Osteoblast (primary cell): ENCODE measurements at places on chromosomes 6 and 20. TPM values are rescaled to one million over a fixed set of nuclear protein-coding genes. Genes with fewer than 3 reads are reported as not detected.

Gene FOXC1
- total RNA-seq = 39.4 and 41.0 TPM in 2 replicates

Gene BMP5
- 0.36 and 0.59 TPM in 2 replicates for total RNA-seq

GRCh38 chr6:160121981-160122380 is 366 bp downstream of the SLC22A1 start:
- H3K4me3 ChIP-seq = no peak overlapping the region
- DNase-seq = no peak
- no peaks in the 10 kb centered on the region for H3K27me3 ChIP-seq
- peaks cover 3% of the 10 kb centered on the region for H3K36me3 ChIP-seq
- no peaks in the 10 kb centered on the region for H3K4me1 ChIP-seq
- H3K27ac ChIP-seq = no peak overlapping the region

DNA sequence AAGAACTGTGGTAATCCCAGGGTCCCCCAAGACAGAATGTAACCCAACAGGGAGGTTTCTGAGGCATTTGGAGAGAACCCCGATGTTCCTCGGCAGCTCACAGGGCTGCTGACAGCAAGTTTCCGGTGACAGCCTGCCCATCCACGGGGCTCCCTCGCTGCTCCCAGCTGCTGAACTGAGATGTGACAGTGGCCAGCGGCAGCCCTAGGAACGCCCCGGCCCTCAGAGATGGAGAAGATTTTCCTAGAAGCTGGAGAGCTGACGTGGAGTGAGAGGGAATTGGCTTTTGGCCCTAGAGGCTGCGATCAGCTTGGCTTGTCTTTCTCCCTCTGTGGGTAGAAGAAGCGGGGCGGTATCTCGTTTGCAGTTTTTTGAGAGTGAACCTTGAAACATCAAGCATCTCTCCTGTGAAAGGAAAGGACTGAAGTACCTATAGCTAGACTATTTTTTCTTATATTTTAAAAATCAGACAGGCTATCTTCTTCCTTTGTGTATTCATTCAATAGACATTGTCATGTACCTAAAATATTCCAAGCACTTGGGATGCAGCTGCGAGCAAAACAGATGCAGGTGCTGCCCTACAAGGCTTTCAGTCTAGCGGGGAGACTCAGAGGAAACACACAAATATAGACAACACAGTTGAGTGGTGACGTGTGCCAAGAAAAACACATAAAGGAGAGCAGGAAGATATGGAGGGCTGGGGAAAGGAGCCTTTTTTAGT is 28.4 kb upstream of the NFATC2 start:
- no peak overlapping the region for H3K27ac ChIP-seq
- H3K36me3 ChIP-seq = no peaks in the 10 kb centered on the region
- peaks cover 18% of the 10 kb centered on the region for H3K4me1 ChIP-seq
- H3K4me3 ChIP-seq = peak overlapping the region; percentile 30

DNA sequence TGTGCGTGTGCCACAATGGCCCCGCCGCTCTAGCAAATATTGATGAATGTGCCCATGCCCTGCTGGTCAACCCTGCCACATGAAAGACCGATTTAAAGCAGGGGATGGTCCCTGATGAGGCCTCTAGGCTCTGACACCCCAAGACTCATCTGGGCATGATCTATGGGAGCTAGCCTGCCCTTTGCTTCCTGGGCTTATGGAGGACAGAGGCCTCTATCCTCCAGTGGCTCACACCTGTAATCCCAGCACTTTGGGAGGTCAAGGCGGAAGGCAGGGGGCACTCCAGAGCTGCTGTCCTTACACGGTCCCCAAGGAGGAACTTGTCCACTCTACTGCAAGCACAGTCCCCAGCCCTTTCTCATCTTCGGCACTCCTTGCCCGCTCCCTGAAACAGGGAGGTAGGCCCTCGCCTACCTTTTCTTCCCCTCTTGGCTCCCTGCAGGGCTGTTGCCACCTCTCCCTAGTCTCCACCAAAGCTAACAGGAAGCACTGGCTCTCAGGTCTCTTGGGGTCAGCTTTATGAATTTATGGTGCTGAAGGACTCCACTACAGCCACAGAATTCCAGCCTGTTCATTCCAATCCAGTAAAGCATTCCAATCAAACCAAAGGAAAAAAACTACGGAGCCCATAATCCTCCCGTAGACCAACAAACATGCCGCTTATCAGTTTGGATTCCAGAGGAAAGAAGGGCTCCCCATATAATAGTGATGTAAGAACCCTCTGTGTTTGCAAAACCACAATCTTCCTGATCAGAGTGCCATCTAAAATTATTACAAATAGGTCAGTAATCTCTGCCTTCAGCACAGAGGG is 48.7 kb upstream of the FOXQ1 start:
- H3K27me3 ChIP-seq = peaks cover 3% of the 10 kb centered on the region
- H3K4me3 ChIP-seq = no peak overlapping the region
- no peaks in the 10 kb centered on the region for H3K36me3 ChIP-seq
- no peak overlapping the region for H3K27ac ChIP-seq
- no peaks in the 10 kb centered on the region for H3K4me1 ChIP-seq

- H3K27ac ChIP-seq = no peak overlapping the region
- H3K27me3 ChIP-seq = no peaks in the 10 kb centered on the region
- peaks cover 11% of the 10 kb centered on the region for H3K36me3 ChIP-seq
- no peaks in the 10 kb centered on the region for H3K4me1 ChIP-seq
- no peak for DNase-seq
- H3K4me3 ChIP-seq = no peak overlapping the region
Measured at GRCh38 chr20:21133917-21134622, 8.2 kb downstream of the KIZ start.

- no peaks in the 10 kb centered on the region for H3K36me3 ChIP-seq
- peak overlapping the region; percentile 4 for H3K27ac ChIP-seq
- H3K4me3 ChIP-seq = peak overlapping the region; percentile 40
- no peaks in the 10 kb centered on the region for H3K27me3 ChIP-seq
- peak; percentile 79 for DNase-seq
Measured at GRCh38 chr6:147000545-147001488, 203.4 kb upstream of the STXBP5 start.

GRCh38 chr20:59568509-59569024 is 35.8 kb upstream of the PHACTR3 start:
- no peak overlapping the region for H3K4me3 ChIP-seq
- no peak for DNase-seq
- H3K4me1 ChIP-seq = no peaks in the 10 kb centered on the region
- H3K27me3 ChIP-seq = no peaks in the 10 kb centered on the region

GRCh38 chr6:122207794-122208193 is 191.7 kb upstream of the HSF2 start:
- H3K4me1 ChIP-seq = no peaks in the 10 kb centered on the region
- H3K36me3 ChIP-seq = no peaks in the 10 kb centered on the region
- H3K4me3 ChIP-seq = no peak overlapping the region
- no peak overlapping the region for H3K27ac ChIP-seq
- H3K27me3 ChIP-seq = no peaks in the 10 kb centered on the region
- DNase-seq = peak; percentile 42

DNA sequence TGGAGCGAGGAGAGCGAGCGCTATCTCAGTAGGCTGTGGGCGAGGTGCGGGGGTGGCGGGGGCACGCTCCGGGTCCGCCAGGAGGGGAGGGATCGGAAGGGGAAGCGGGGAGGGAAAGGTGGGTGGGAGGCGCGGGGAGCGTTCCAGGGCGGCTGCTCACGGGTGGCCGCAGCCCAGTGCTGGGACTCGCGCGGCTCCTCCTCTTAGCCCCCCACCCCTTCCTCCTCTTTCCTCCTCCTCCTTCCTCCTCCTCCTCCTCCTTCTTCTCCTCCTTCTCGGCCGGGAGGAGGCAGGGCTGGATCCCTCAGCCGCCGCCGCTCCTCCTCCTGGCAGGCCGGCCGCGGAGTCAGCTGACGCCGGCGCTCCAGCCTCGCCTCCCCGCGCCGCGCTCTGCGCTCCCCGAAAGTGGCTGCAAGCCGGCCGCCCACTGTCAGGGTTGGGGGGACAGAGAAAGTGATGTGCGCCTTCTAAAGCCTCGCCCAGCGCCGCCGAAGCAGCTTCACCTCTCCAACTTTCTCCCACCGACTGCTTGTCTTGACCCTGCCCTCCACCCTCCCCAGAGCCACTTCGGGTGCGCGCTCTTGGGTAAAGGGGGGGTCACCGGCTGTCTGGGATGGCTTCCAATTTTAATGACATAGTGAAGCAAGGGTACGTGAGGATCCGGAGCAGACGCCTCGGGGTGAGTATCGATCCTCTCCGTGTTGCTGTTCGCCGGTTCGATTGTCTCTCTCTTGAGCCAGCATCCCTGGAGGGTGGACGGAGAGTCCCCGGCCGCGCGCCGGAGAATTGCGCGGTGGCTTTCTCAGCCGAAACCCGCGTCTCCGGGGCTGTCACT is at the start of gene DOK5:
TSS of gene DOK5 (plus strand) at position 260 of the 835 bp plus-strand sequence. CDS start at position 614, 354 bp downstream.
- DNase-seq = no peak
- peak within 1 kb of the TSS; percentile 3 for H3K27ac ChIP-seq
- H3K4me1 ChIP-seq = peaks cover 14% of the 10 kb centered on the region
- H3K4me3 ChIP-seq = peak within 1 kb of the TSS; percentile 85

DNA sequence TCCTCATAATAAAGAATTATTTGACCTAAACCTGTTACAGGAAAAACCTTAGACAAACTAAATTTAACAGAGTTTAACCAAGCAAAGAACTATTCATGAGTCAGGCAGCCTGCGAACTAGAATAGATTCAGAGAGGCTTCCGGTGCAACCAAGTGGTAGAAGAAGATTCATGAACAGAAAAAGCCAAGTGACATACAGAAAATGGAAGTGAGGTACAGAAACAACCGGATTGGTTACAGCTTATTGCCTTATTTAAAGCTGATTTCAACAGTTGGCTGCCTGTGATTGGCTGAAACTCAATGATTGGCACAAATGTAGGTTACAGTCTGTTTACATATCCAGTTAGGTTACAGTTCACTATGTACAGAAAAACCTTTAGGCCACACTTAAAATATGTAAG is 10.1 kb downstream of the PPP1R3G start:
- peak overlapping the region; percentile 31 for H3K27ac ChIP-seq
- H3K4me3 ChIP-seq = no peak overlapping the region
- no peak for DNase-seq
- peaks cover 17% of the 10 kb centered on the region for H3K27me3 ChIP-seq
- H3K4me1 ChIP-seq = peaks cover 16% of the 10 kb centered on the region
